ENCODE measurements at places on chromosomes 11 and 22. TPM values are rescaled to one million over a fixed set of nuclear protein-coding genes. Genes with fewer than 3 reads are reported as not detected.

LYVE1 gene
- total RNA-seq, result not detected

TREH gene
- not detected for total RNA-seq

GRAP2 gene
- total RNA-seq, result 105 TPM

TEX12 gene
- not detected for total RNA-seq

GRCh38 chr11:45646275-45646927, 19.0 kb downstream of the CHST1 start:
- peak; percentile 50 for DNase-seq

GRCh38 chr22:28019360-28019759, 100.3 kb upstream of the PITPNB start:
- DNase-seq, result no peak

DNA sequence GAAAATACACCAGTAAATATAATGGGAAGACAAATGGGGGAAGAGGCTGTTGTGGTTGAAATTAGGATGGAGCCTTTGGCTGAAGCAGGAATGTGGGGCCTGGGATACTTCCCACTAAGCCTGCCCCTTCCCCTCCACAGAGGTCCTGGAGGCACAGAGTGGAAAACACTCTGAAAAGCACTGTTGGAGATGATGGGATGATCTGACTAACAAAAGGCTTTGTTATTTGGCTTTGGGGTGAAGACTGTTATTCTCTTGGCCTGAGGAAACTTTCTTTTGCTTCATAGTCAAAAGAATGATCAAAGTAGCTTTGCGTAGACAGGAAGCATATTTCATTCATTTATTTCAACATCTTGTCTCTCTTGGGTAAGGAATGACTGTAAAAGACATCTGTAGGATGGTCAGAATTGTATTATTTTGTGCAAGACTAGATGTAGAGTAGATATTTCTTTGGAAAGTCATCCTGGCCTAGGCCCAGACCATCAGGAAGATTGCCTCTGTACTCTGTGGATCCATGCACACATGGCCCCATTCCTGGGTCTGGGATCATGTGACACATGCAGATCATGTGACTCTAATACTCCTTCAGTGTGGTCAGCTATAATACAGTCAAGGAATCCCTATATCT, 111.4 kb downstream of the SPON1 start:
- DNase-seq, result no peak

DNA sequence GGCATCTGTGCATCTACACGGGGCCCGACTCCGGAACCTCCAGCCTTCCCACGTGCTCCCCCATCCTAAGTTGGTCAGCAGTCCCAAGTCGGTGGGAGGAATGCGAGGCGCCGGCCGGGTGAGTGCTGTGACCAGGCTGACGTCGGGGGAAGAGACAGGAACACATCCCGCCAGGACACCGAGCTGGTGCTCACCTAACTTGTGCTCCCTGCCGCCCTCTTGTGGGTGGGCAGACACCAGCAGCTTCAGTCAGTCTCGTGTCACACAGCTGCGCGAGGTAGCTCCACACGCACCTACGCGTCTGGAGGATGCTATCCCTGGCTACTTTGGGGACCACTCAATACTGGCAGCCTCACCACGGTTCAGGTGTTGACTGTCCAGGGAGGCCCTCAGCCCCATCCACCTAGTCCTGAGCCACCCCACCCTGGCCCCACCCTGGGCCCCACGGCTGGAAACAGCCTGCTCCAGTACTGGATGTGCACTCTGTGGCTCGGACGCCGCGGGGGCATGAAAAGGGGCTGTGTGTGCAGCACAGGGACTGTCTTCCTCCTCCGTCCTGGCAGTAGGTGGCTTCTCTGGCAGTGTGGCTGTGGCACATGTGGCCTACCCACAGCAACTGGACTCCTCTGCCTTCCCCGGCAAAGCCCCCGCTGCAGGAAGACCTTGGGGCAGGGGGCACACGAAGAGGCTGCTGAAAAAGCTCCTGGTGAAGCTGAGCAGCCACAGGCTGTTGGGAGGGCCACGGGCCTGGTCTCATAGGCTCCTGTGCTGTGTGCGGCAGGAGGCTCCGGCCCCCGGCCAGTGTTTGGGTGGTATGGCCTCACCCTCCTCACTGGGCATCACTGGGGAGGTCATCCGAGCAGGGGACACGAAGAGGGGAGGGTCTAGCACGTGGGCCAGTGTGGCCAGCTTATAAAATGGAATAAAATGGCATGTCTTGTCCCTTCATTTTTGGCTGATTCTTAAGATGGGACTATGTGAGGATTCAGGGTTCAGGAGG, 11.2 kb upstream of the BID start:
- peak; percentile 79 for DNase-seq

DNA sequence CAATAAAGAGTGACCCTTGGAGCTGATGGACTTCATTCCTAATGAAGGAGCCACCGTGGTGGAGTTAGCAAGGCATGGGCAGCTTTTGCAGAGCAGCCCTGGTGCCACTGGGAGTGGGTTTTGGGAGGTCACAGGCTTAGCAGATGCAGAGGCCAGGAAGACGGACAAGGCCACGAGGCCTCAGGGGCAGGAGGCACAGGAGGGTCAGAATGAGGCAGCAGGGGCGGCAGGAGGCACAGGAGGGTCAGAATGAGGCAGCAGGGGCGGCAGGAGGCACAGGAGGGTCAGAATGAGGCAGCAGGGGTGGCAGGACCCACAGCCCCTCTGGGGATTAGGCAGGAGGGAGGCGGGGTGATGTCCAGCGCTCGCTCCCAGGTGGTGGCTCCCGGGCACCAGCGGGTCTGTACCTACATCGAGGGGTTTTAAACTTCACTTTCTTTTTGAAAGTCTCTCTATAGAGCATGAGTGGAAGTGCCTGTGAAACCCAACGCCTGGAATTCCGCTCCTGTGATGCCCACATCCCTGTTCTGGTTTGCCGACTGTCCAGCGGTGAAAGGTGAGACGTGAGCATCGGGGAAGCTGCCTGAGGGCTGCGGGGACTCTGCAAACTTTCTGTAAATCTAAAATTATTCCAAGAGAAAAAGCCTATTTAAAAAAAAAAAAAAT, 521.6 kb downstream of the BRD1 start:
- peak; percentile 34 for DNase-seq

DNA sequence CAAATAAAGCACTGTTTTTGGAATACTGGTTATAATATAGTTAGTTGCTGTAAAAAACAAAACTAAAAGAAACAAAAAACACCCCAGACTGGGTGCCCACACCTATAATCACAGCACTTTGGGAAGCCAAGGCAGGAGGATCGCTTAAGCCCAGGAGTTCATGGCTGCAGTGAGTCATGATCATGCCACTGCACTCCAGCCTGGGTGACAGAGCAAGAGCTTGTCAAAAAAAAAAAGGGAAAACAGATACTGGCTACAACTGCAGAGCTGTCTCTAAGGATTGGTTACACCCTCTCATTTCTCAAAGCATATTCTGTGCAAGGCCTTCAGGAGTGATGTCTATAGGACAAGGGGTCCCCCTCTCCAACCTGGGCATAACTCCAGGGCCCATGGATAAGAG, 14.6 kb upstream of the STK33 start:
- no peak for DNase-seq

- DNase-seq, result no peak
Observed at GRCh38 chr11:120690406-120690805, 178.9 kb downstream of the GRIK4 start.

DNA sequence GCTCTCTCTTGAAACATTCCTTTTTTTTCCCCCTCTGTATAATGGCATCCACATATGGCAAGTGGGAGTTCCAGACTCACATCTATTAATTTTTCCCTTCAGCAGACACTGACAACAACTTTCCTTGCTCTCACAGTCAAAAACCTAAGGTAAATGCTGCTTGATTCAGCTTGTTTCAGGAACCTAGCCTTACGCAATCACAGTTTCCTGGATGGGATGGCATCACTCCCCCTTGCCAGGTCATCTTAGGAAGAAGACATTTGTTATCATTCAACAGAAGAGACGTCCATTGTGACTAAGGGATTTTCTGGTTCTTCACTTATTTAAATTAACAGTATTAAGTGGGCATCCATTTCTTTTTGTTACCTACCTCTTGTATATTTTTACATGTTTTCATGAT, 112.0 kb upstream of the PDGFD start:
- no peak for DNase-seq

DNA sequence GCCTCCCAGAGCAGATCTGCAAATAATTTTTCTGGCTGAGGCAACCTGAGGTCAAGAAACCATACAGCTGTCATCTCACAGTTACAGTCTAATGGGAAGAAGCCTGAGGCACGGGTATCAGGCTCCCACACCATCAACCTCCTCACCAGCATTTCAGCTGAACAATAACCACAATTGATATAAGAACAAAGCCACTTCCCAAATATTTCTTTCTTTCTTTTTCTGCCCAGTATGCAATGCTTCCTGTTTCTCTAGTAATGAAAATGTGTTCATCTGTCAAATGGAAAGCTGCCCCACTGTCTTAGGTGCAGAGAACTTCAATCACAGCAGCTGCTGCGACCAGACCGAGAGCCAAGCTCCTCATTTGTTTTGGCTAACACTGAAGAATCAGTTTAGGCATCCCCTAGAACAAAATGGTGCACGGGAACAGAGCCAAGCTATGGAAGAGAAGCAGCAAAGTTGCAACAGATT, 108.4 kb downstream of the BLID start:
- DNase-seq, result no peak

Measured in CD8-positive, alpha-beta T cell (primary cell).